Sigmoid colon (tissue), 7 donors: ENCODE measurements at places on chromosomes 7 and 10. TPM values are rescaled to one million over a fixed set of nuclear protein-coding genes. Genes with fewer than 3 reads are reported as not detected.

CYP26C1 gene
- total RNA-seq, result not detected

TMEM248 gene
- 93.8 TPM for total RNA-seq

- H3K27ac ChIP-seq, result no peak overlapping the region
- H3K36me3 ChIP-seq, result no peaks in the 10 kb centered on the region
- peaks cover 2% of the 10 kb centered on the region for H3K4me1 ChIP-seq
- H3K4me3 ChIP-seq, result no peak overlapping the region
These were observed 176.4 kb upstream of the PTN start for GRCh38 chr7:137519947-137520346.

GRCh38 chr7:112566442-112567324 is 85.9 kb downstream of the LSMEM1 start:
- no peak overlapping the region for H3K27ac ChIP-seq
- no peak for DNase-seq
- H3K4me3 ChIP-seq, result peak overlapping the region; percentile 2
- peaks cover 11% of the 10 kb centered on the region for H3K4me1 ChIP-seq
- no peaks in the 10 kb centered on the region for H3K36me3 ChIP-seq
- no peaks in the 10 kb centered on the region for H3K27me3 ChIP-seq

- peak; percentile 89 for DNase-seq
- peak overlapping the region; percentile 92 for H3K27ac ChIP-seq
- no peaks in the 10 kb centered on the region for H3K27me3 ChIP-seq
- H3K4me3 ChIP-seq, result peak overlapping the region; percentile 77
- no peaks in the 10 kb centered on the region for H3K36me3 ChIP-seq
These were observed 147.3 kb downstream of the CELF2 start for GRCh38 chr10:11164803-11165590.

GRCh38 chr7:66055321-66055956 is 20.2 kb upstream of the ASL start:
- H3K27ac ChIP-seq, result no peak overlapping the region
- H3K36me3 ChIP-seq, result no peaks in the 10 kb centered on the region
- H3K4me1 ChIP-seq, result peaks cover 4% of the 10 kb centered on the region
- no peak for DNase-seq
- no peaks in the 10 kb centered on the region for H3K27me3 ChIP-seq
- no peak overlapping the region for H3K4me3 ChIP-seq

- no peaks in the 10 kb centered on the region for H3K36me3 ChIP-seq
- H3K4me1 ChIP-seq, result no peaks in the 10 kb centered on the region
- no peak for DNase-seq
- no peak overlapping the region for H3K4me3 ChIP-seq
- no peaks in the 10 kb centered on the region for H3K27me3 ChIP-seq
These were observed 247.3 kb downstream of the DOCK4 start for GRCh38 chr7:111958896-111959295.

COMMD3 gene
- total RNA-seq, result 80.1 TPM

PPRC1 gene
- 11.0 TPM for total RNA-seq

DNA sequence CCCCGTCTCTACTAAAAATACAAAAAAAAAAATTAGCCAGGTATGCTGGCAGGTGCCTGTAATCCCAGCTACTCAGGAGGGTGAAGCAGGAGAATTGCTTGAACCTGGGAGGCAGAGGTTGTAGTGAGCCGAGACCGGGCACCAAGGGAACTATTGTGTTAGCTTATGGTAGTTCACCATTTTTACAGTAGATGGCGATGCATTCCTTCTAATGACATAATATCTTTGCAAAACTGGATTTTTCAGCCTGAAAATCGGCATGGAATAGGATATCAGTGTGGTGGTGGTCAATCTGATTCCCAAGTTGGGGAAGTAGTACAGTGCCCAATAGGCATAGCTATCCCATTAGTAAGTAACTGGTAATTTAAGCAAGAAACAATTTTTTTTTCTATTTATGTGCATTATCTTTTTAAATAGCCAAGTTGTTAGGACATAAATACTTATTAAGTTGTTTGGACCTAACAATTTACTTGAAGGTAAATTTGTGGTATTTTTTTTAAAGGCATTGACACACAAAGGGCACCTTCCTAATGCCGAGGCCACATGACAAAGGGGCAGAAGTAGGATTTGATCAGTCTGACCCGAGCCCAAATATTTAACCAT is 17.6 kb upstream of the IMPDH1 start:
- peaks cover 15% of the 10 kb centered on the region for H3K4me1 ChIP-seq
- H3K36me3 ChIP-seq, result no peaks in the 10 kb centered on the region
- no peak for DNase-seq
- H3K27ac ChIP-seq, result no peak overlapping the region
- no peak overlapping the region for H3K4me3 ChIP-seq
- H3K27me3 ChIP-seq, result no peaks in the 10 kb centered on the region

DNA sequence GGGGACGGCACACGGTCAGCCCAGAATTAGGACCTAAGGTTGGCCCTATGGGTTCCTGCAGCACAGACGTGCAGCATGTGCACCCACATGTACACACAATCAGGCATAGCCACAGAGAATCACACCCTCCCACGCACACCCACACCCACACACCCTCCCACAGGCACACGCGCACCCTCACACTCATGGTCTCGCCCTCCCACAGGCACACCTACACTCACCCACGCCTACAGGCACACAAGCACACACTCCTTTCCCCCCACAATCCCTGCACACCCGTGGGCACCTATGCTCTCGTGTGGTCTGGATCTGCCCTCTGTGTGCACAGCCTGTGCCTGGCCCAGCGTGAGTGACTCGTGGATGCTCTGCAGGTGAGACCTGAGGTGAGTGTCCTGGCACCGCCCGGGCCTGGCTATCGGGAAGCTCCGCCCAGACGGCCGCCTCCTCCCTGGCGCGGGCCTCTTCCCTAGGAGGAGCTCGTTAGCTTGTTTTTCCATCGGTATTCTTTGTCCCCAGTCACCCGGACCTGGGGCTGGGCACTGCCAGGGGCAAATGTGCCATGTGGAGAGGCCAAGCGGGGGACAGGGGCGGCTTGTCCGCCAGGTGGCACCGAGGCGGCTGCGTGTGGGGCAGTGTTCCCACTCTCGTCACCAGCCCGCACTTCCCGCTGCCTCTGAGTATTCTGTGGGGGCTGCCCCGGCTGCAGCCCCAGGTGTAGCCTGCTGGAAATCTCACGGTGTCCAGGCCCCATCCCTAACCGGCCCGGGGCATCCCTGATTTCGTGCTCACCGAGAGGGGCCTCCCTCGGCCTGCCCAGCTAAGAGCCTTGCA is 110.2 kb upstream of the FAM20C start:
- H3K4me1 ChIP-seq, result no peaks in the 10 kb centered on the region
- H3K36me3 ChIP-seq, result no peaks in the 10 kb centered on the region
- no peaks in the 10 kb centered on the region for H3K27me3 ChIP-seq

NKX1-2 gene
- total RNA-seq, result not detected

- no peaks in the 10 kb centered on the region for H3K36me3 ChIP-seq
- H3K27ac ChIP-seq, result no peak overlapping the region
- H3K4me3 ChIP-seq, result no peak overlapping the region
- H3K27me3 ChIP-seq, result no peaks in the 10 kb centered on the region
These were observed 18.6 kb downstream of the PDE6C start for GRCh38 chr10:93630625-93631557.

DNA sequence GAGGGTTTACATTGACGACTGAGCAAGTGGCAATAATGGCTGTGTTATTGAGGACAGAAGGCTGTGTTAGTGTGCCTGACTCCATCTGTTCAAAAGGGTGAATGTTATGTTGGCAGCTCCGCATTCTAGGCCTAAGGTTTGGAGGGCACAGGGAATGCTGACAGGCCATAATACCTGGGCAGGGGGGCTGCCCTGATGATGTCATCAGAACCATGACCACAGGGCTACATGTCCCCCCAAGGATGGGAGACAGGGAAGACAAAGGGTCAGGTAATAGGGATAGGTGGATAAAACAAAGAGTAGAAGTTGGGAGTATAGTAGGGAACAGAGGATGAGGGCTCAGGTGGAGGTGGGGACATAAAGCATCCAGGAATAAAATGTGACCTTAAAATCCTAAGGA is 1.8 kb upstream of the PPP3CB start:
- peaks cover 48% of the 10 kb centered on the region for H3K36me3 ChIP-seq
- DNase-seq, result no peak
- no peaks in the 10 kb centered on the region for H3K4me1 ChIP-seq
- no peaks in the 10 kb centered on the region for H3K27me3 ChIP-seq

DNA sequence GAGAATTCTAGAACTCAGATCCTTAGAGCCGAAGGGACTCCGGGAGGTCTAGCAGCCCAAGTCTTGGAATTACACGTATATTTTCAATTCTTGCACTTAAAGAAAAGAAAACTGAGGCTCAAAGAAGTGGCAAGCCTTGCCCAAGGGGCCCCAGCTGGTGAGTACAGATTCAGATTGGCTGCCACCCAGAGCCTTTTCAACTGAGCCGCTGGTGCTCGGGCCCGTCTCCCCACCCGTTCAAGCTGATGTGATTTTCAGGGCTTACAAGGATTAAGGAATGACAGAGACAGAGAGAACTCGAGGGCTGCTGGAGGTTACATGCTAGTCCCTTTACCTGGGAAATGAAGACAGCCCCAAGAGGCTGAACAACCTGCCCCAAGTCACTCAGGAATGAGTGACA is 117.8 kb downstream of the ABLIM1 start:
- H3K27ac ChIP-seq, result peak overlapping the region; percentile 60
- no peaks in the 10 kb centered on the region for H3K36me3 ChIP-seq
- H3K4me1 ChIP-seq, result no peaks in the 10 kb centered on the region

PON2 gene
- total RNA-seq, result 103 TPM

- no peak for DNase-seq
- H3K4me1 ChIP-seq, result no peaks in the 10 kb centered on the region
- no peak overlapping the region for H3K4me3 ChIP-seq
- H3K27me3 ChIP-seq, result no peaks in the 10 kb centered on the region
- no peaks in the 10 kb centered on the region for H3K36me3 ChIP-seq
- H3K27ac ChIP-seq, result no peak overlapping the region
These were observed 272.5 kb upstream of the COBL start for GRCh38 chr7:51589111-51589510.

DAGLB gene
- 7.7 TPM for total RNA-seq

GRCh38 chr7:115962340-115962739 is 68.2 kb downstream of the TFEC start:
- no peaks in the 10 kb centered on the region for H3K36me3 ChIP-seq
- H3K27ac ChIP-seq, result no peak overlapping the region
- no peaks in the 10 kb centered on the region for H3K4me1 ChIP-seq
- DNase-seq, result no peak
- H3K4me3 ChIP-seq, result no peak overlapping the region
- no peaks in the 10 kb centered on the region for H3K27me3 ChIP-seq

FZD1 gene
- total RNA-seq, result 18.2 TPM

DNA sequence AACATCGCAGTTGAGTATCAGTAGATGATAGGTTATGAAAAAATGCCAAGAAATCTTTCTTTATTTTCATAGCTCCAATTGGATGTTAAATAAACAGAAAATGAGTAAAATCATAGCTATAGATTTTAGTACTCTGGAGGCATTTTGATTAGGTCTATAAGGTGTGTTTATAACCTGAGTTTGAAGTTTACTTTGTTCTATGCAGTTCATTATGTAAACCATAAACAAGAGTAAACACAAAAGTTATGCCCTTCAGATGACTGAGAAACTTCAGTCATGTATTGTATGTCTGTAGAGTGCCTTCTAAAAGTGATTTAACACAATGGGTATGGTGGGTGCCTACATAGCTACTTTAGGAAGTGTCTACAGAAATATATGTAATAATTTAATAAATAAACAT is 13.6 kb downstream of the FOXP2 start:
- H3K36me3 ChIP-seq, result no peaks in the 10 kb centered on the region
- no peaks in the 10 kb centered on the region for H3K27me3 ChIP-seq
- no peak for DNase-seq
- peaks cover 51% of the 10 kb centered on the region for H3K4me1 ChIP-seq
- H3K4me3 ChIP-seq, result no peak overlapping the region

ITGB1 gene
- total RNA-seq, result 891 TPM

DNA sequence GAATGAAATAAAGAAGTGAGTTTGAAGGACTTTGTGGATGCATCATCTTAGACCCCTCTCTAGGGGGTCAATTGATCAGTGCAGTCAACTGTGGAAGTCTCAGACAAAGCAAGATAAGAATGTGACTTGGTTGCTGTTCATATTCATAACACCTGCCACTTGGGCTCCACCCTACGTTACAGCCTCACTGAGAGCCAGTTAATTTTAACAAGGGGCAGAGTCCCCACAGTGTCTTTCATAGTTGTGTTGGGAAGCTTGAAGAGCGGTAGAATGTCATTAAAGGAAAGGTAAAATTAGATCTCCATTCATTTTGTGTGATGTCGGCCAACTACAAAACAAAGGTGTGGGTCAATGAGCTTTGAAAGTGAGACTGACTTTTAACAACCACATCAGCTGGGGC is 442.1 kb upstream of the C7orf33 start:
- no peaks in the 10 kb centered on the region for H3K36me3 ChIP-seq
- no peak for DNase-seq
- peaks cover 5% of the 10 kb centered on the region for H3K4me1 ChIP-seq
- H3K4me3 ChIP-seq, result no peak overlapping the region
- H3K27ac ChIP-seq, result no peak overlapping the region

DNA sequence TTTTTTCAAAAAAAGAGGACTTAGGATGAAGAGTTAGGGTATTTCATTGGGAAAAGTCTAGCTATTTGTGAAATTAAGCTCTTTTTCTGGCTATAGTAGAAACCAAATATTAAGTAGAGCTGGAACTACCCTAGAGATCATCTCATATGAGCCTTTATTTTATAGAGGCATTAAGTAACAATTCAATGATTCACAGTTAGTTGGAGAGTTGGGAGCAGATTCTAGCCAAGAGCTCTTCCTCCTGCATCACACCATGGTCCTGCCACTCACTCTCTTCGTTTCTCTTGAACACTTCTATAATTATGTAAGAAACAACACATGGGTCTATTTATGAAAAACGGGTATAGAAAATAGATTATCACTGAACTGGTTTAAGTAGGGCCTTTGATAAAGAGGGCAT is 76.1 kb upstream of the ANK3 start:
- no peak for DNase-seq
- H3K4me3 ChIP-seq, result no peak overlapping the region
- H3K27me3 ChIP-seq, result no peaks in the 10 kb centered on the region

KCNIP2 gene
- 3.3 TPM for total RNA-seq

GRCh38 chr7:134823400-134823799 is 44.0 kb downstream of the CALD1 start:
- H3K4me1 ChIP-seq, result peaks cover 91% of the 10 kb centered on the region
- no peaks in the 10 kb centered on the region for H3K27me3 ChIP-seq
- DNase-seq, result no peak
- no peaks in the 10 kb centered on the region for H3K36me3 ChIP-seq

- no peak for DNase-seq
- no peaks in the 10 kb centered on the region for H3K27me3 ChIP-seq
- no peak overlapping the region for H3K4me3 ChIP-seq
These were observed 60.7 kb downstream of the SMURF1 start for GRCh38 chr7:99083068-99083651.

SLC18A3 gene
- not detected for total RNA-seq

DNA sequence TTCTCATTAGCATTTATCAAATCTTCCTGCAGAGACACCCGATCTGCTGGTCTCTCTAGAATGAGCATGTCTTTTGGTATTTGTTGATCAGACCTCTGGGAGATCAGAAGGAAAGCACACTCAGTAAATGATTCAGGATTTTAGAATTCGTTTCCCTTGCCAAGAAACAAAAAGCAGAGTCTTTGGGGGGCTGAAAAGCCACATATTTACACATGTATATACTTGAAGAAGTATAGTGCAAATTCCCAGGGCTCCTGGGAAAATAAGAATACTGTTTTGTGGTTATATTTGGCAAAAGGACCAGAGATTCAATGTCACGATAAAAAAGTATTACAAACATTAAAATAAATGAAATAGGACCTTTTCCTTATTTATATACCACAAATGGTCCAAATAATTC is 100.2 kb downstream of the AGMO start:
- no peak overlapping the region for H3K4me3 ChIP-seq
- no peak overlapping the region for H3K27ac ChIP-seq
- no peaks in the 10 kb centered on the region for H3K36me3 ChIP-seq
- peaks cover 29% of the 10 kb centered on the region for H3K4me1 ChIP-seq
- no peak for DNase-seq
